ENCODE measurements at places on chromosomes 2 and 18.

GRCh38 chr2:238899386-238899785, 51.5 kb downstream of the TWIST2 start:
- DNase-seq, result no peak

DNA sequence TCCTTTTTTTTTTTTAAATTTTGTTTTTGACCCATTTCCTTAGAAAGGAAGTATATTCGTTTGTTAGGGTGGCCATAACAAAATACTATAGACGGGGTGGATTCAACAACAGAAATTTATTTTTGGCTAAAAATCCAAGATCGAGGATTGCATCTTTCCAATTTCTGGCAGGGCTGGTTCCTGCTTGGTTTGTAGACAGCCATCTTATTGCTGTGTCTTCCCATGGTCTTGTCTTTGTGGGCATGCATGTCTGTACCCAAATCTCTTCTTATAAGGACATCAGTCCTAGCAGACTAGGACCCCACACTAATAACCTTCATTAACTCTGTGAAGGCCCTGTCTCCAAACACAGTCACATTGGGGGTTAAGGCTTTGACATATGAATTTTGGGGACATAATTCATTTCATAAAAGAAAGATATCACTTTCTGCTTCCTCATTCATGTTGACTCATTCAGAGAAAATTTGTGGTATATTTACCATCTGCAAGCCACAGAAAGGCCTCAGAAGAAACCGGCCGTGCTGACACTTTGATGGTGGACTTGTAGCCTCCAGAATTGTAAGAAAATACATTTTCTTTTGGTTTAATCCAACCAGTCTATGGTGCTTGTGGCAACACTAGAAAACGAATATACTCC, 262.1 kb downstream of the LPIN1 start:
- no peak for DNase-seq

DNA sequence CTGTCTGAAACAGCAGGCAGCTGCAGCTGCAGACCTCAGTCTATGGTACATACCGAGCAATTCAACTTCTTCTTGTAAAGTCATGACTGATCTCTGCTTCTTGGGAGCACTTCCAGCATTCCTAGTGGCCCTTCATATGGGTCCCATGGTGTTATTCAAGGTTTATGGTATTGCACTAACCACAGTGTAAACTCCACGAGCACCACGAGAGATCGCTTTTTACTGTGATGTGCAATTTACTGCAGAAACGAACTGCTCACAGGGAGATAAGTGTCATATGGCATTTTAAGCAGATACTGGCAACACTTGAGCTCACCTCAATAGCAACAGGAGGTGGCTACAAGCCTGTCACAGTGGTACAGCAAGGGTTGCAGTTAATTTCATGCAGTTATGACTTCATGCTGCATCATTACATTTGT, 38.6 kb upstream of the SH3BP4 start:
- no peak for DNase-seq

- no peak for DNase-seq
Measured at GRCh38 chr2:28166956-28167355, 225.7 kb upstream of the FOSL2 start.

- DNase-seq, result no peak
Measured at GRCh38 chr2:54187331-54187730, 68.7 kb downstream of the TSPYL6 start.
